ENCODE measurements at places on chromosomes 16 and 17. TPM values are rescaled to one million over a fixed set of nuclear protein-coding genes. Genes with fewer than 3 reads are reported as not detected.

- DNase-seq = no peak
Measured at GRCh38 chr16:11333010-11333409, 12.2 kb upstream of the RMI2 start.

The CD7 gene
- 646 TPM for total RNA-seq

GRCh38 chr16:88377961-88378360 lies 4.8 kb upstream of the ZNF469 start:
- DNase-seq = no peak

- no peak for DNase-seq
Measured at GRCh38 chr17:61467416-61468262, 15.4 kb downstream of the TBX4 start.

- no peak for DNase-seq
Measured at GRCh38 chr16:56438038-56438437, 12.7 kb upstream of the AMFR start.

DNA sequence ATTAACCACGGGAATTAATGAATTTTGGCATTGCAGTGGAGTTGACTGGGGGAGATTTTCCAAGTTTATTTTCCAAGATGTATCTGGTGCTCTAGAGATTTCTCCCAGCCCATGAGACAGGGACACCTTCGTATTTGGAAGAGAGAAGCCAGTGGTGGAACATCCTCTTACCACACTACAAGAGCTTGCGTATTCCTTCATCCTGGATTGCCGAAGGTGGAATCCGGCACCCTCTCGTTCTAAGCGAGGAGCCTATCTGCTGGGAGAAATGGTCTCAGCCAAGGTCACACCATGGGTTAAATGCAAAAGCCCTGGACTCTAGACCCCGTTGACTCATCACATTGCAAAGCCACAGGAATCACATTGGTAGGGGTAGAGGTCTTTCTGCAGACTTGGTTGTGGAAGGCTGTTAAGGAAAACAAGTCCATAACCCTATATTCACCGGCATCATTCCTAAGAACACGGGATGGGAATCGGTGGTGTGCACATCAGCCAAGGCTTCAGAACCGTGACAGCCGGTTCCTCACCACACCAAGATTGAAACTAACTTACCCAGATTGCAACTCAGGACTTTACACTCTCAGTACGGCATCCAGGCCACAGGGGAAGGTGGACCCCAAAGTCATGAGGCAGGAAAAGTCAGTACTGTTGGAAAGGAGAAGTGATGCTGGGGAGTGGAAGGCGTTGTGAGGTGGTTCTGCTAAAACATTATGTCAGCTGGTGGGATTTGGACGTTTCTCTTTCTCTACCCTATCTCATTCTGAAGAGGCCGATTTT lies 259.8 kb downstream of the CPPED1 start:
- no peak for DNase-seq

The SULT1A4 gene
- total RNA-seq = 2.6 TPM

DNA sequence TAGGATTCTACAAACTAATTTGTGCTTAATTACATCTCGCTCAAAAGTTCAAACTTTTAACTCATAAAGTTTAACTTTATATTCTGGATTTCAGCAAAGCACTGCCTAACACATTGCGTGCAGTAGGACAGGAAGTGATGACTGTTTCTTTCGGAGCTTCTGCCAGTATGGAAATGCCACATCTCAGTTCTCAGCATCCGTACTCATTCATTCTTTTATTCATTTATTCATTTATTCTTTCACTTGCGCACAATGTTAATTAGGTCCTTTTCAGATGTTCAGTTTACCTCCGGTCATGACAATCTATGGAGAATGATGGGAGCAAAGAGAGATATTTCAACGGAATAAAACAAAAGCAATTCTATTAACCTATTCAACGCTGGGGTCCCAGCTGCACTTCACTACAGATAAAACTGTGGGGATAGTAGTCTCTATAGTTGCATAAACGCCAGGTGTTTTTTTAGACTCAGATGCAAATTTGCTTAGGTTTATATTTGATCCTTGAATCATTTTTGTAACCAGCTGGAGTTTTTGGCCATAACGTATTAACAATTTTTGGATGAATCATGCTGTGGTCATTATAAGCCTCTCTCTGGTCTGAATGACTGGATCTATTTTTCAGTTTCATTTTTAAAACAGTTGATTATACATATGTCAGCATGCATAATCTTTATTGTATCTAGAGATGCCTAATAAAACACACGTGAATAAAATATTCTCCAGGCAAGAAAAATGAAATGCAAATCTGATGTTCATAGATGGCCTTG lies 143.9 kb downstream of the KCNJ2 start:
- no peak for DNase-seq

GRCh38 chr16:67718668-67719047 lies 458 bp downstream of the GFOD2 start:
- DNase-seq = no peak

- DNase-seq = peak; percentile 60
Measured at GRCh38 chr16:24309258-24310142, 53.4 kb downstream of the CACNG3 start.

DNA sequence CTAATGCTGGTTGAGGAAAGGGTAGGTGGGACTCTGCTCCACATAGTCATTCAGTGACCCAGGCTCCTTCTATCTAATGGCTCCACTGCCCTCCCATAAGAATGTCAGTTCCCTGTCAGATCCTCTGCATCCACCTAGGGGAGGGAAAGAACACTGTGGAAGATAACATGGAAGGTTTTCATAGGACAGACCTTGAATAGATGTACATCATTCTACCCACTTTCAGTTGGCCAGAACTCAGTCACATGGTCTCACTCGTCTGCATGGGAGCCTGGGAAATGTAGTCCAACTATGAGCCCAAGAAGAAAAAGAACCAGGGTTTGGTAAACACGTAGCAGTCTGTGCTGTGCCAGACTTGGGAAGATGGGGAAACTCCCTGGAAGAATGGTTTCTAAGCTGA lies 27.1 kb upstream of the SCNN1B start:
- DNase-seq = no peak

GRCh38 chr16:57271867-57272495 lies 12.5 kb downstream of the PLLP start:
- no peak for DNase-seq

- DNase-seq = no peak
Measured at GRCh38 chr16:85117418-85117817, 5.1 kb upstream of the CIBAR2 start.

The MSL1 gene
- 83.4 TPM for total RNA-seq

The PKD1 gene
- 87.6 TPM for total RNA-seq

The TBC1D3I gene
- total RNA-seq = 0.16 TPM

DNA sequence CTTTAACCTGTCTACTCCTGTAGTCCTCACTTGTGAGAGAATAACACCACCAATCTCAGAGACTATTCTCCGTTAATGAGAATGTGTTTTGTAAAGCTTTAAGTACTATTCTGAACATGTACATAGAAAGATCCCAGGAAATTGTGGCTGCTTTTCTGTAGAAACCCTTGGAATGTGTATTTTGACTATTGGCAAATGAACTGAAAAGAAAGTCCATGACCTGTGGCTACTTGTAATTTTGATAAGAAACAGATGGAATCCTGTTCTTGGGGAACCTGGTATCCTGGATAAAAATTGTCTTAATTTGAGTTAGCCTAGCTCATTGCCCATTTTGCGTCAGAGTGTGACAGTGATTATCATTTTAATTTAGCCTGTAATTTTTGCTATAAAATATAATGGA lies 9.1 kb downstream of the CTCF start:
- DNase-seq = no peak

GRCh38 chr16:63331111-63331510 lies 1294.9 kb upstream of the CDH8 start:
- no peak for DNase-seq

DNA sequence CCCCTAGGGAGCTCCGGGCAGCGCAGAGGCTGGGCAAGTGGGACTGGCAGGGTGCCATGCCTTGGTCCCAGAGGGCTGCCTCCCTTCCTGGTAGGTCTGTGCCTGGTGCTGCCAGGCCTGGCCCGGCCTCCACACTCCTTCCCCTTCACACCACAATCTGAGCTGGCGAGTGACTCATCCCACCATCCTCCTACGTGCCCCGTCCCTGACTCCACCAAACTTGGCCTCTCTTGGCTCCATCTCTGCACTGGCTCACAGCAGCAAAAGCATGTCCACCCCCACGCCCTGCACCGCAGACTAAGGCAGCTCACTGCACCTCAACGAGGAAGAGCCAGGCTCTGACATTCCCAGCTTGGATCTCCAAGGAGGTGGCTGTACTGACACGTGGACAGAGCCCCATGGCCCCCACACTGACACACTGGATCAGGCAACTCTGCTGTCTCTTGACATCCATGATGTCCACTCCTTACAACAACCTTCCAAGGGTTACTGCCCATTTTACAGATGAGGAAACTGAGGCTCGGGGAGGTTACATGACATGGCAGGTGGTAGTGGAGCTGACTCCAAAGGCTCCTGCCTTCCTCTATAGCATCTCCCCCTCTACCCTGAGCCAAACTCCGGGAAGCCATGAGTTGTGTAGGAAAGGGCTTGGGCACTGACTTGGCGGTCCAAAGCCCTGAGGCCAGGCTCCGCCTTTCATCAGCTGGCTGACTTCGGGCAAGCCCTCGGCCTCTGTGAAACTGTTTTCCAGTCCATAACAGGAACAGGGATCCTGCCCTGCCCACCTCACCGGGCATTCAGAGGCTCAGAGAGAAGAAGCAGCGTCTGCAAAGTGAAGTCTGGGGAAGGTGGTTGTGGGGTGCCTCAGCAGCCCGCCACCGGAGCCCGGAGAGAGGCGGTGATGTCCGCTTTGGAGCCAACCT lies 20.1 kb upstream of the KRT19 start:
- peak; percentile 77 for DNase-seq

- DNase-seq = no peak
Measured at GRCh38 chr17:82616021-82616711, 32.1 kb downstream of the WDR45B start.

DNA sequence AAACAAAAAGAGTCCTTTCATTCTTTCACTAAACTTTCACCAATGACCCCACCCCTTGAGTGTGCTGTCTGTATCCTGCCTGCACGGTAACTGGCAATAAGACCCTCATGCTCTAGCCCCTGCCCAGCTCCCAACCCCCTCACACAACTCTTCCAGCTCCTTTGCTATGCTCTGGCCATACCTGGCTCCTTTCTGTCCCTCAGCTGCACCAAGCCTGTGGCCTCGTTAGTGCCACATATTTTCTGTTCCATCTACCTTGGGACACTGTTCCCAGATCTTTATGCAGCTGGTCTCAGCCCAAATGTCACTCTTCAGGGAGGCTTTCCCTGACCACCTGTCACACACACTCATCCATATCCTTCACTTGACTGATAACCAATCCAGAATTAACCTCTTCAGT lies 47.3 kb downstream of the C16orf82 start:
- DNase-seq = no peak

GRCh38 chr17:32727681-32728080 lies 149.2 kb downstream of the MYO1D start:
- DNase-seq = no peak

DNA sequence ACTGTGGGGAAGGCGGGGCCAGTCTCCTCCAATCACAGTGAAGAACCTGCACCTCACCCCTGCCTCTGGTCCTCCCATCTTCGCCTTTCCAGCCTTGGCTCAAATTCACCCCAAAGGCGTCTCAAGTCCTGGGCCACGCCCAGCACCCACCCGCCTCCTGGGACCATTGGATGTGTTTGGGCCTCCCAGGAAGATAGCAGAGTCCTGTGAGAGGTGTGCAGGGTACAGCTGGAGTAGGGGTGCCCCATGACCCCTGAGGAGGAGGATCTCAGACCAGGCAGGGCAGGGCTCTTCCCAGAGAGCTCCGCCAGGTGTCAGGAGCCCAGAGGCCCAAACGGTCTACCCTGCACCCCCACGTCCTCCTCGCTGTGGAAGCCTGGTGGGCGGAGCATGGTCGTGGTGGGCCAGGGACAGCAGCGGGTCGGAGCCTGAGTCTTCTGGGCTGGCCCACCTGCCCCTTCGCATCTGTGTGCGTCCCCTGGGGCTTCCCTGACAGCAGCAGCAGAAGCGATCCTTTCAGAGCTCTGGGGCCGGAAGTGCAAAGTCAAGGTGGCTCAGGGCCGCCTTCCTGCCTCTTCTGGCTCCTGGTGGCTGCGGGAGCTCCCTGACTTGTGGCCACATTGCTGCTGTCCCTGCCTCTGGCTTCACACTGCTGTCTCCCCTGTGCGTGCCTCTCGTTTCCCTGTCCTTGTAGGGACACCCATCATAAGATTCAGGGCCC lies 34.9 kb upstream of the ZNF469 start:
- peak; percentile 15 for DNase-seq

- no peak for DNase-seq
Measured at GRCh38 chr17:66423056-66423955, 120.9 kb downstream of the PRKCA start.

- no peak for DNase-seq
Measured at GRCh38 chr17:59332749-59333377, 1.4 kb downstream of the YPEL2 start.

DNA sequence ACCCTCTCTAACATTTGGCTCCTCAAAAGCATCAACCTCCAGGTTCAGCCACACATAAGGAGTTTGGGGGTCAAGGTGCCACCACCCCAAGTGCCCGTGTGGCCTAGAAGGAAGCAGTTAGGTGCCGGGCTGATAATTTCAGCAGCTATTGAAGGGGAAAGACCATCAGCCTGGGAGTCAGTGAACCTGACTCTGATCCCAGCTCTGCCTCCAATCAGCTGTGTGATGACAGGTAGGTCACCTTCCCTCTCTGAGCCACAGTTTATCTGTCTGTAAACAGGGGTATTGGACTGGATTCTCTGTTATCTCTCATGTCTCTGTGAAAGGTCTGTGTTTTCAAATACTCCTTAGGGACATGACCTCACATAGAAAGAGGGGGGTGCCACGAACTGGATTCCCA lies 3.9 kb downstream of the CRHR1 start:
- no peak for DNase-seq

The CYBC1 gene
- 401 TPM for total RNA-seq

The ACSM5 gene
- not detected for total RNA-seq

Data from activated naive CD4-positive, alpha-beta T cell treated with anti-CD3 and anti-CD28 coated beads, Interleukin-2, amount 50 U/mL, for 72 hours (primary cell).